ENCODE measurements at places on chromosomes 3 and 15. TPM values are rescaled to one million over a fixed set of nuclear protein-coding genes. Genes with fewer than 3 reads are reported as not detected.
A peak's percentile ranks its signal among the peaks of the same experiment; 100 is the strongest.

DNA sequence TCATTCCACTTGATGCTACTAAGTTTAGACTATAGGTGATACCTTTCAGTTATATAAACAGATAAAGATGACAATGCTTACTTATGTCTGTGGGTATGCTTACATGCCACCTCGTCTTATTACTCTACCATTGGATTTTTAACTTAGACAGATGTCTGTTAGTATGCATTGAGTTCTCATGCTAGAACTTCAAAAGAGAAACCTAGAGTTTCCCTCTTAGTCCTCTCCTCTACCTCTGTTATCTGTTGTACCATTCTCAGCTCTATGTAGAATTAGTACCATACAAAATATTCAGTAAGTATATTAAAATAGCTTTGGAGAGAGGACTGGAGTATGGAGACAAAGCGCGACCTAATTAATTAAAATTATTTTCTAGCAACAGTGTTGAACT, 111.3 kb downstream of the BBX start:
- H3K4me3 ChIP-seq, result no peak overlapping the region
- no peaks in the 10 kb centered on the region for H3K36me3 ChIP-seq
- peaks cover 18% of the 10 kb centered on the region for H3K4me1 ChIP-seq
- no peak overlapping the region for H3K27ac ChIP-seq
- H3K27me3 ChIP-seq, result no peaks in the 10 kb centered on the region
- DNase-seq, result no peak

DNA sequence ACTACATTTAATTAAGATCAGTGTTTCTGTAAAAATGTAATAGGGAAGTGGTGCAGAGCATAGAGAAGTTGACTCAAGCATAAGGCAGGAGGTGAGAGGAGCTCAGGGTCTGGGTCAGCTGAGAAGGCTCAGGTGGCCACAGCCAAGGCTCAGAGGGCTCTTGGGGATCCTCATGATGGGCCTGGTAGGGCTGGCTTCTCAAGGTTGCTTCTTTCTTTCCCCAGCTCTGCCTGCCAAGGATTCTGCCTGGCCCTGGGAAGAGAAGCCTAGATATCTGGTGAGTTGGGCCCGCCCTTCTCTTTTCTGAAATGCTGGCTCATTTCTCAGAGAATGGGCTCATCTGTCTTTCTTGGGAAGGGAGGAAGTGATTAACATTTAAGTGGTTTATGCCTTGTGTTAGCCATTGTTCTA, 6.5 kb downstream of the ZNF589 start:
- H3K4me1 ChIP-seq, result peaks cover 40% of the 10 kb centered on the region
- no peak overlapping the region for H3K4me3 ChIP-seq
- H3K27me3 ChIP-seq, result no peaks in the 10 kb centered on the region
- no peak for DNase-seq
- H3K27ac ChIP-seq, result no peak overlapping the region

- H3K27me3 ChIP-seq, result no peaks in the 10 kb centered on the region
- no peak for DNase-seq
- no peaks in the 10 kb centered on the region for H3K36me3 ChIP-seq
- no peak overlapping the region for H3K27ac ChIP-seq
- no peaks in the 10 kb centered on the region for H3K4me1 ChIP-seq
Measured at GRCh38 chr3:66574091-66574490, 73.3 kb upstream of the LRIG1 start.

- no peaks in the 10 kb centered on the region for H3K27me3 ChIP-seq
- no peaks in the 10 kb centered on the region for H3K36me3 ChIP-seq
Measured at GRCh38 chr3:83843716-83844115, 1115.1 kb upstream of the CADM2 start.

DNA sequence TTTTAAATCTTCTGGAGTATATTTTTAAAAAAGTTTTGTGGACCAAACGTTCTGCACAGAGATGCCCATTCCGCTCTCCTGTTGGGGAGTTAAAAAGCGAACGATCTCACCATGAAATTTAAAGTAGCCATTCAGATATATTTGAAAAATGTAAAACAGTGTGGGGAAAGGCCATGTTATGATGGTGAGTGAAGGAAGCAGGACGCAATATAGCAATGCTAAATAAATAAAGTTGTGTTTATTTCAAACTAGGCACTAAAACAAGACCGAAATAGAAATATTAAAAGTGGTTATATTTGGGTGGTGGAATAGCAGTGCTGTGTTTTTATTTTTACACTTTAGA, 327 bp upstream of the CCDC13 start:
- peak overlapping the region; percentile 51 for H3K4me3 ChIP-seq
- H3K36me3 ChIP-seq, result no peaks in the 10 kb centered on the region
- no peaks in the 10 kb centered on the region for H3K4me1 ChIP-seq
- no peak for DNase-seq

The NEK10 gene
- 4.2 TPM for total RNA-seq

GRCh38 chr3:52444860-52445793, at the start of gene SEMA3G:
Gene SEMA3G (minus strand): TSS chr3:52445103. CDS start chr3:52445027, 76 bp downstream.
- peak; percentile 93 for DNase-seq
- H3K4me1 ChIP-seq, result peaks cover 26% of the 10 kb centered on the region
- peak within 1 kb of the TSS; percentile 5 for H3K4me3 ChIP-seq

DNA sequence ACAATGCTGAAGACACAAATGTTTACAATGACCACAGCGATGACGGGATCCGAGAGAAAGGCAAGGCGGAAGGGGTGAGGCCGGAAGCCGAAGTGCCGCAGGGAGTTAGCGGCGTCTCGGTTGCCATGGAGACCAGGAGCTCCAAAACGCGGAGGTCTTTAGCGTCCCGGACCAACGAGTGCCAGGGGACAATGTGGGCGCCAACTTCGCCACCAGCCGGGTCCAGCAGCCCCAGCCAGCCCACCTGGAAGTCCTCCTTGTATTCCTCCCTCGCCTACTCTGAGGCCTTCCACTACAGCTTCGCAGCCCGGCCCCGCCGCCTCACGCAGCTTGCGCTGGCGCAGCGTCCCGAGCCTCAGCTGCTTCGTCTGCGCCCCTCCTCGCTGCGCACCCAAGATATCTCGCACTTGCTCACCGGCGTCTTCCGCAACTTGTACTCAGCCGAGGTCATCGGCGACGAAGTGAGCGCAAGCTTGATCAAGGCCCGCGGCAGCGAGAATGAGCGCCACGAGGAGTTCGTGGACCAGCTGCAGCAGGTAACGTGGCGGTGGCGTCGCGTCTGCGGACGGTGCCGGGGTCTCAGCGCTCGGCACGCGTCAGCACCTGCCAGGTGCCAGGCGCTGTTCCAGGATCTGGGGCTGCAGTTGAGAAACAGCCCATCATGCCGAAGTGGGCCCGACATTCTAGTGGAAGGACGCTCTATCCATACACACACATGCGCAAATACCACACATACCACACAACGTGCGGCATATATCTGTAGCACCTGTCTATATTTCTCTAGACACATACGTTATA, at the start of gene DLEC1:
TSS of gene DLEC1 (plus strand) at position 108 of the 798 bp plus-strand sequence. CDS start at position 126, 18 bp downstream.
- peak; percentile 93 for DNase-seq
- peak within 1 kb of the TSS; percentile 63 for H3K4me3 ChIP-seq
- peaks cover 27% of the 10 kb centered on the region for H3K4me1 ChIP-seq

- DNase-seq, result peak; percentile 37
- no peak overlapping the region for H3K4me3 ChIP-seq
- no peaks in the 10 kb centered on the region for H3K27me3 ChIP-seq
- H3K4me1 ChIP-seq, result peaks cover 10% of the 10 kb centered on the region
- no peaks in the 10 kb centered on the region for H3K36me3 ChIP-seq
Measured at GRCh38 chr3:138898301-138898700, 48.6 kb downstream of the FOXL2 start.

DNA sequence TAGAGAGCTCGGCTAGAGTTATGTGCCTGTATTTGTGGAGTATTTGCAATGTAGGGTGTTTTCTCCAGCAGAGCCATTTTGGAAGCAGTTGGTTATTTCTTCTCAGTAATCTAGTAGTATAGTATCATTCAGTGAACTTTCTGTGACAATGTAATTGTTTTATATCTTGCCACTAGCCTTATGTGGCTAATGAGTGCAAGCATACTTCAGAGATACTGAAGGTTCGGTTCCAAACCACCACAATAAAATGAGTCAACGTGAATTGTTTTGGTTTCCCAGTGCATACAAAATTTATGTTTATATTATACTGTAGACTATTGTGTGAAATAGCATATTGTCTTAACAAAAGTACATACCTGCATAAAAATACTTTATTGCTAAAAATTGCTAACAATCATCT, 286.9 kb upstream of the TBL1XR1 start:
- no peak overlapping the region for H3K4me3 ChIP-seq
- H3K4me1 ChIP-seq, result peaks cover under 1% of the 10 kb centered on the region
- no peak overlapping the region for H3K27ac ChIP-seq
- H3K36me3 ChIP-seq, result no peaks in the 10 kb centered on the region
- no peaks in the 10 kb centered on the region for H3K27me3 ChIP-seq

DNA sequence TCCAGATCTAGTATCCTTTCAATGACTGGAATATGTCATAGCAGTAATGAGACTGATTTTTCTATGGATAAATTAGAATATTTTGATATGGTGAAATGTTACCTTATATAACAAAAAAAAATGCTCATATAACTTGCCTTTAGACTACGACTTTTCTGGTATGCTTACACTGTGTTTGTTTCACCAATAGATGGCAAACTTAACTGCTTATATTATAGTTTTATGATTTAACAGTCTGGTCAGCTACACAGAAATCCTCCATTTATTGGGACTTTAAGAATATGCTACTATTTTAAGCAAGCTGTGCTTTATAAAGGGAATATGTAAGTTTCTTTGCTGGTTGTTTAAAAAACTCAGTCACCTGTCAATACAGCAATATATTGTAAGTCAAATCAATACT, 205.6 kb downstream of the VGLL3 start:
- no peak overlapping the region for H3K4me3 ChIP-seq
- H3K36me3 ChIP-seq, result no peaks in the 10 kb centered on the region
- DNase-seq, result no peak
- no peaks in the 10 kb centered on the region for H3K4me1 ChIP-seq
- no peak overlapping the region for H3K27ac ChIP-seq

GRCh38 chr3:176247191-176247590, 950.1 kb downstream of the TBL1XR1 start:
- no peak for DNase-seq
- no peaks in the 10 kb centered on the region for H3K4me1 ChIP-seq
- H3K27ac ChIP-seq, result no peak overlapping the region

The NMNAT3 gene
- total RNA-seq, result 4.5 TPM

- no peaks in the 10 kb centered on the region for H3K4me1 ChIP-seq
- no peaks in the 10 kb centered on the region for H3K36me3 ChIP-seq
- peaks cover 4% of the 10 kb centered on the region for H3K27me3 ChIP-seq
- no peak overlapping the region for H3K4me3 ChIP-seq
Measured at GRCh38 chr15:57994221-57995049, 71.1 kb downstream of the ALDH1A2 start.

The ATP10A gene
- total RNA-seq, result 25.4 TPM

- no peaks in the 10 kb centered on the region for H3K4me1 ChIP-seq
- no peak overlapping the region for H3K27ac ChIP-seq
- no peaks in the 10 kb centered on the region for H3K36me3 ChIP-seq
- H3K4me3 ChIP-seq, result no peak overlapping the region
- H3K27me3 ChIP-seq, result no peaks in the 10 kb centered on the region
Measured at GRCh38 chr3:129409541-129409940, 18.9 kb downstream of the EFCAB12 start.

The MYL3 gene
- 4.9 TPM for total RNA-seq

DNA sequence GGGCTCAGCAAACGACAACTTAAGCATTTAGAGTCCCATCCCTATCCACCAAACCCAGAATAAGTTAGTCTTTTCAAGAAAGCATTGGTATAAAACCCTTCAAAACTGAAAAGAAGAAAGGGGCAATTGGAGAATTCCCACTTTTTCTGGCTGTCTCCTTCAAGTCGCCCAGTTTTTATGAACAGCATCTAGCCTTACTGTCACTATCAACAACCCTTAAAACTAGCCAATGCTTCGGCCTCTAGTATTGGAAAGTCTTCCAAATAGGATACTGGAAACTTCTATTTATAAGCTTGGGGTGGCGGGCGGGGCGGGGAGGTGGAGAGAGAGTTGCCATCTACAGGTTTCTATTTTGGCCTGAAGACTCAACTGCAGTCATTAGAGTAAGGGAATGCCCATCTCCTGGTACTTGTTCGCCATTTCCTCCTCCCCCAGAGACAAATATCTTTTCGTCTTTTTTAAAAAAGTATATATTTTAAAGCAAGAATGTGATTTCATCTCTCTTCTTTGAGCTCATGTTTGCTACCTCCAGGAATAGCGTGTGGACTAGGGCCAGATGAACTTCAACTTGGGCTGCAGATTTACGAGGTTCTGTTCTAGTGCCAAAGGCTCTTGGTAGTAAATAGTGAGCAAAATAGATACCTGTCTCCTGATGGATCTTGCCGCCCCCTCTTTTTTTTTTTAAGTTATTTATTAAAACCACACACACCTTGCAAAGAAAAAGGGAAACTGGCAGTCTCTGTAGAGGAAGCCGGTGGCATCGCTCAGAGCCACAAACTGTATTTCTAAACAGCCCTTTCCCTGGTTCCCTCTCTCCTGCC, 2.7 kb downstream of the BCL6 start:
- no peaks in the 10 kb centered on the region for H3K36me3 ChIP-seq
- no peaks in the 10 kb centered on the region for H3K27me3 ChIP-seq
- H3K4me1 ChIP-seq, result peaks cover 8% of the 10 kb centered on the region
- peak overlapping the region; percentile 99 for H3K27ac ChIP-seq

The NANOGP8 gene
- not detected for total RNA-seq

The LRRC15 gene
- 6.2 TPM for total RNA-seq

DNA sequence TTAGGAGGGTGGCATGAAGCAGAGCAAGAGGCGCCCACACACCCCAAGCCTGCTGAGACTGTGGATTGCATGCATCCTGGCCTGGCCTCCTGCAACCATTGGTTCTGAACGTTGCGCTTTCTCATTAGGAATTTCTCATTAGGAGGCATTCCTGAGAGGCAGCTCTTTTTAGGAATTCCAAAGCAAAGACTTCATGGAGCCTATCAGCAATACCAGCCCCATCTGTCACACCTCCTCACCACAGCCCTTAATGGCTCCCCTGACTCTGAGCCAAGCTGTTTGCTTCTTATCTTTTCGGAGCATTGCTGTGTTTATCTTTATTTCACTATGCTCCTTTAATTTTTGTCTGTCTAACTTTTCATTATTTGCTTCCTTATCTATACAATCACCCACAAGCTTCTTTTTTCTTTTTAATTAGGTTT, 226.9 kb downstream of the CACNA2D3 start:
- no peaks in the 10 kb centered on the region for H3K36me3 ChIP-seq
- H3K27me3 ChIP-seq, result no peaks in the 10 kb centered on the region
- H3K4me3 ChIP-seq, result no peak overlapping the region
- DNase-seq, result no peak

The ZBTB20 gene
- 48.2 TPM for total RNA-seq

DNA sequence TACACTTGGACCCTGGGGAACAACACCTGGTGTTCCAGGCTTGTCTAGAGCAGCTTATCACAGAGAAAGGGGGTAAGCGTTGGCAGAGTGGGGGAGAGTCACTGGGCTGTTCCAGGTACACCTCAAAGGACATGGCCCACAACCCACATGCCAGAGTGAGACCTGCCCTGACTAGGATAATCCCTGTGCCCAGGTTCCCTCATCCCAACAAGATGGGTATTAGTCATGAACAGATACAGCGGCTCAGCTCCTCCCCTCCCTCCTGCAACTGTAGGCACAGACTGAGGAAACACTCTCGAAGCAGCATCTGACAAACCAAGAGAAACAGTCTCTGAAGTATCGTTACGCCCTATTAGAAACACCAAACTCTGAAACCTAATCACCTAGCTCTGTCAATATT, 32.1 kb upstream of the RPS17 start:
- no peak for DNase-seq
- no peaks in the 10 kb centered on the region for H3K27me3 ChIP-seq
- no peaks in the 10 kb centered on the region for H3K4me1 ChIP-seq
- no peaks in the 10 kb centered on the region for H3K36me3 ChIP-seq
- no peak overlapping the region for H3K27ac ChIP-seq

- no peak overlapping the region for H3K4me3 ChIP-seq
- no peaks in the 10 kb centered on the region for H3K36me3 ChIP-seq
- DNase-seq, result no peak
- no peaks in the 10 kb centered on the region for H3K27me3 ChIP-seq
Measured at GRCh38 chr3:34779092-34779491, 860.2 kb upstream of the ARPP21 start.

The SCAMP5 gene
- total RNA-seq, result 1.9 TPM

Data from left lung (tissue), 14 donors.